Suppressor macrophage treated with lipopolysaccharide for 1 hour (primary cell): ENCODE measurements at places on chromosomes 12 and 14.

DNA sequence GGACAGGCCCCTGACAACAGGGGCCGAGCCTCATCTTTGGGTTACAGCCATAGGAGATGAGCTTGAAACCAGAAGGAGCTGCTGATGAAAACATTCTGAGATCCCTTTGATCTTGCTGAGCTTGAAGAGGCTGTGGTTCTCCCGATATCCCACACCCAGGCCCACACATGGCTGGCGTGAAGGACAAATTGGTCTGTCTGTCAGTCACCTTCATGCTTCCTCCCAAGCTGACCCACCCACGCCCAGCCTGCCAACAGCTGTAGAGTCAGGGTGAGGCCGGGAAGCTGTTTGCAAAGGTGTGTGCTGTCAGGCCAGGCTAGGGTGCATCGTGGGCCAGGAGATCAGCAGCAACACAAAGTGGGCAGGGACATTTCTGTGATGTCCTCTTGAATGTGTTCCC lies 43.2 kb downstream of the FZD10 start:
- DNase-seq: no peak

DNA sequence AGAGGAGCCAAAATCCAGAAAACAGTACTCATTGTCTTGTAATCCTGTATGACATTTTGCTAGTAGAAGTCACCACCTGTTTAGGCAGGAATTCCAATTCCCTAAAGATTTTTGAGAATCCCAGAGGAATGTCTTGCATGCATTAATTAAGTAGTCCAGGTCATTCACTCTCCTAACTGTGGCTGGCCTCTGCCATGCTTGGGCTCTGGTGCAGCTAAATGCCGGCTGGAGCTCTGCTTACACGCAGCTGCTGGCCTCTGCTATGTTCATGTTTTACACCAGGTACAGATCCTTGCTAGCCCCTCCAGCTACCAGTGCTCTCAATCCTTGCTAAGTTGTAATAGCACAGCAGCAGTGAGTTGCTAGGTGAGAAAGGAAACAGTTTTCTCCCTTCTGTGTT lies 16.3 kb upstream of the HIF1A start:
- no peak for DNase-seq

- no peak for DNase-seq
Observed at GRCh38 chr12:109125791-109126190, 9.4 kb downstream of the ACACB start.

DNA sequence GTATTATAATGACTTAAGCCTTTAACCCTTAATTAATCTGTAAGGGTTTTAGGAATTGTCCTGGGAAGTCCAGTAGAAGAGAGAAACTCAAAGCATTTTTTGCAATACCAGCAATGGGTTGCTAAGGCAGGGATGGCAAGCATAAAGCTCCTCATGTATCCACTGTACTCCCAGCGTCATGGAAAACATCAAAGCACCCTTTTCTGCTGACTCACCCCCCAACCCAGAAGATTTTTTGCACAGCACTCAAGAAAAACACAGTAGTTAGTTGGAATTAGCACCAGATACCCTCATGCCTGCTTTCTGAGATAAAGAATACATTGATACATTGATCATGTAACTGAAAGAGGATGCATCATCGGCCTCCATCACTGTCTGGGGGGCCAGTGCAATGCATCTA lies 199.1 kb upstream of the CNOT2 start:
- DNase-seq: no peak

GRCh38 chr14:79467835-79468234 lies 743.5 kb downstream of the DIO2 start:
- DNase-seq: no peak

GRCh38 chr14:64764641-64765520 lies 60.7 kb downstream of the PLEKHG3 start:
- DNase-seq: peak; percentile 73

DNA sequence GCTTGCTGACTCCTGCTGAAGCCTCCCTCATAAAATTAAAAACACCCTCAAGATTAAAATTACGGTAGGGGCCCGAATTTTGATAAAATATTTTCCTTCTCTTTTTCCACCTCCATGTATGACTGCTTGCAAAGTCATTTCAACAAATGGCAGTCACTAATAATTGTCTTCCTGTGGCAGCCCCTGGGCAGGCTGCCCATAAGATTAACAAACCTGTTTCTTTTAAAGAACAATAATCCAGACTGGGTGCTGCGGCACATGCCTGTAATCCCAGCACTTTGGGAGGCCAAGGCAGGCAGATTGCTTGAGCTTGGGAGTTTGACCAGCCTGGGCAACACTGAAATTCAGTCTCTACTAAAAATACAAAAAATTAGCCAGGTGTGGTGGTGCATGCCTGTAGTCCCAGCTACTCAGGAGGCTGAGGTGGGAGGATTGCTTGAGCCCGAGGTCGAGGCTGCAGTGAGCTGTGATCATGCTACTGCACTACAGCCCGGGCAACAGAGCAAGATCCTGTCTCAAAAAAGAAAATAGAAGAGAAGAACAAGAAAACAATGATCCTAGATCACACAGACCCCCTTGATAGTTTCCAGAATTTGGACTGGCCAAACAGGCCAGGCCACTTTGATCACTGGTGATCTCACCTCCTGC lies 8.7 kb downstream of the SAV1 start:
- DNase-seq: no peak

GRCh38 chr12:77894556-77894955 lies 63.9 kb downstream of the NAV3 start:
- no peak for DNase-seq

DNA sequence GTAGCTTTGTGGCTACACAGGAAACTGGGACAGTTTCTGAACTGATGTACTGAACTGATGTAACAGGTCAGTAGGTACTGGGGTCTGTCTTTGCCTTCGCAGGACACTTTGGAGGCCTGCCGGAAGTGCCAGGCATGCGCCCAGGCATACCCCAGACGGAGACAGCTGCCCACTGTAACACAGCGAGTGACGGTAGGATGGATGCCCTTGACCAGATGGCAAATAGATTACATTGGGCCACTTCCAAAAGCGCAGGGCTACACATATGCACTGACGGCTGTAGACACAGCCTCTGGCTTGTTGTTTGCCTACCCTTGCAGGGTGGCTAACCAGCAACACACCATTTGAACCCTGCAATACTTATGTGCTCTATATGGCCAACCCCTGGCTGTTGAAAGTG lies 94.1 kb upstream of the TMPO start:
- DNase-seq: no peak

- DNase-seq: peak; percentile 95
Observed at GRCh38 chr12:51368640-51369517, 22.3 kb downstream of the GALNT6 start.

DNA sequence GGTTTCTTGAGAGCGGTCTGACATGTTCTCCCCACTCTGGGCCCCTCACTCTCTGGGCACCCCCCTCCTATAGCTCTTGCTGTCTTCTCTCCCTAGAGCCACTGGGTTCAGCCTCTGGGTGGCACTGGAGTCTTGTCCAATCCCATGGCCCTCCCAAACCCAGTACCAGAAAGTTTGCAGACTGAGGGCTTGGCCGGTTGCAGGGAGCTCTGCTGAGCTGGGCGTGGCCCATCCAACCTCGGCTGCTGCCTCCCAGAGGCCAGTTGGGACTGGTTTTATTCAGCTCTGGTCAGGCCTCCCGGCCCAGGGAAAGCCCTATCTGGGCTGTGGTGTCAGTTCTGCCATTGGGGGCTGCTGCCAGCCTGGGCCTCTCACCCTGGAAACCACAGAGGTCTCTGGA lies 37.9 kb downstream of the ISCA2 start:
- DNase-seq: peak; percentile 51
